Glutamatergic neuron (in vitro differentiated cells): ENCODE measurements at places on chromosomes 7 and 10. TPM values are rescaled to one million over a fixed set of nuclear protein-coding genes. Genes with fewer than 3 reads are reported as not detected.

Gene CD36
- 1.7 TPM for total RNA-seq

Gene GNAT3
- 2.0 TPM for total RNA-seq

Gene ANKRD7
- total RNA-seq = not detected

Gene FAM25A
- not detected for total RNA-seq

Gene FAM180A
- total RNA-seq = not detected

Gene SUN3
- total RNA-seq = not detected

Gene PGAM2
- total RNA-seq = 13.3 TPM

Gene ACSM6
- total RNA-seq = not detected

Gene LRRC61
- 10.2 TPM for total RNA-seq

Gene ANLN
- total RNA-seq = 18.4 TPM
